Fibroblast of skin of right quadriceps (primary cell): ENCODE measurements at places on chromosomes 2 and 18.

DNA sequence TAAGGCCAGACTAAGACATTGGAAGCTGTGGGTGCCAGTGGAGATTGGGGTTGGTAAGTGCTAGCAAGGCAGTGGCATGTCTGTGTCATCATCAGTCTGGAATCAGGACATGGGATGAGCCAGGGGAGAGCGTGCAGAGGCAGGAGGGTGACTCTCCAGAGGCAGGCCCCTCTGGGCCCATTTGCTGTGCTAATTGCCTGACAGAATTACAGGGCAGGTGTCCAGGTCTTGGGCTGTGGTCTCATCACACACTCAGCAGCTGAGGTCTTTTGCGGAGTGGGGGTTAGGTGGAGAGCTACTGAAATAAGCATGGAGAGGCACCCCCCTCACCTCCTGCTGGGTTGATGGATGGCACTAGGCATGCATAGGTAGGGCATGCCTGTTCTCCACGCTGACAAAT lies 57.4 kb downstream of the CELF4 start:
- no peak for DNase-seq

DNA sequence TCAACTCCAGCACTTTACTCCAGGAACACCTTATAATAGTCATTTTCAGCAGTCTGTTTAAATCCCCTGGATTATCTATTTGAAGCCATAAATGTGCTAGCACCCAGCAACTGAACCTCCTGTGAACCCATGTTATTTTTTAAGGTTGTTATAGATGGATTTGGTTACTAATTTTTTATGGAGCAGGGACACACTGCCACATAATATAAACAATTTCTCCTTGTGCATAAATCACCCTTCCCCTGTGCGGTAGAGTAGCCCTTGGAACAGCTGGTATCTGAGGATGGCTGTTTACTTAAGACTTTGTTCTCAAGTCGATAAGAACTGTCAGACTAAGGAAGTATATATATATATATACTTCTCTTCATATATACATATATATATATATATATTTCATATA lies 367.4 kb downstream of the EPHA4 start:
- no peak for DNase-seq

DNA sequence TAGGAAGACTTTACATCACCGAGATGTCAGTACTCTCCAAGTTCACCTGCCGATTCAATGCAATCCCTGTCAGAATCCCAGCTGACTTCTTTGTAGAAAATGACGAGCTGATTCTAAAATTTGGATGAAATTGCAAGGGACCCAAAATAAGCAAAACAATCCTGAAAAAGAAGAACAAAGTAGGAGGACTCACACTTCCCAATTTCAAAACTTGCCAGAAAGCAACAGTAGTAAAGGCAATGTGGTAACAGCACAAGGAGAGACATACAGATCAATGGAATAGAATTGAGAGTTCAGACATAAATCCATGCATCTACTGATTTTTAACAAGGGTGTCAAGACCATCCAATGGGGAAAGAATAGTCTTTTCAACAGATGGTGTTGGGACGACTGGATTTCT lies 52.2 kb downstream of the SMAD7 start:
- DNase-seq, result no peak

DNA sequence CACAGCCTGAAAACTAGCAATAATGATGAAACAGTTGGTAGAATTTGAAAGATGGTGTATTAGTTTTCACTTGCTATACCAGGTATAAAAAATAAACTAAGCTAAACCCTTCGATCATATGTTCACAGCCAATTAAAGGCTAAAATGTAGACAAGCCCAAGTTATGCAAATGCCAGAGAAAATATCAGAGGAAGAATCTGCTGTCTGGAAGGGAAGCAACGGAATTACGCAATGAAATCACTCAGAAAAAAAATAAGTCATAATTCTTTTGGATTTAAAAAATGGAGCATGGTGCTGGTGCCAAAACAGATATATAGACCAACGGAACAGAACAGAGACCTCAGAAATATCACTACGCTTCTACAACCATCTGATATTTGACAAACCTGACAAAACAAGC lies 108.3 kb downstream of the ARL4C start:
- peak; percentile 35 for DNase-seq
